Upper lobe of right lung (tissue), 1 donor: ENCODE measurements at places on chromosomes 2 and 18. TPM values are rescaled to one million over a fixed set of nuclear protein-coding genes. Genes with fewer than 3 reads are reported as not detected.

Gene SLC40A1
- 169 TPM for total RNA-seq

Gene RPIA
- total RNA-seq: 17.5 TPM

Gene AQP4
- total RNA-seq: 345 TPM

Gene GKN2
- total RNA-seq: 77.2 TPM

Gene ZNF804A
- 0.78 TPM for total RNA-seq

Gene MROH2A
- total RNA-seq: not detected

Gene OTOS
- not detected for total RNA-seq

- no peak overlapping the region for H3K4me3 ChIP-seq
- peaks cover 9% of the 10 kb centered on the region for H3K4me1 ChIP-seq
- DNase-seq: peak; percentile 31
- H3K27ac ChIP-seq: no peak overlapping the region
- no peaks in the 10 kb centered on the region for H3K27me3 ChIP-seq
- no peaks in the 10 kb centered on the region for H3K36me3 ChIP-seq
These were observed 42.9 kb downstream of the AGAP1 start for GRCh38 chr2:235536711-235537110.

GRCh38 chr2:54575379-54575888, 119.3 kb downstream of the SPTBN1 start:
- H3K4me1 ChIP-seq: peaks cover 94% of the 10 kb centered on the region
- peaks cover 6% of the 10 kb centered on the region for H3K36me3 ChIP-seq
- no peak overlapping the region for H3K4me3 ChIP-seq

GRCh38 chr2:101534149-101534611, 59.3 kb upstream of the RFX8 start:
- no peaks in the 10 kb centered on the region for H3K36me3 ChIP-seq
- no peaks in the 10 kb centered on the region for H3K4me1 ChIP-seq
- no peaks in the 10 kb centered on the region for H3K27me3 ChIP-seq
- no peak overlapping the region for H3K27ac ChIP-seq
- no peak for DNase-seq

DNA sequence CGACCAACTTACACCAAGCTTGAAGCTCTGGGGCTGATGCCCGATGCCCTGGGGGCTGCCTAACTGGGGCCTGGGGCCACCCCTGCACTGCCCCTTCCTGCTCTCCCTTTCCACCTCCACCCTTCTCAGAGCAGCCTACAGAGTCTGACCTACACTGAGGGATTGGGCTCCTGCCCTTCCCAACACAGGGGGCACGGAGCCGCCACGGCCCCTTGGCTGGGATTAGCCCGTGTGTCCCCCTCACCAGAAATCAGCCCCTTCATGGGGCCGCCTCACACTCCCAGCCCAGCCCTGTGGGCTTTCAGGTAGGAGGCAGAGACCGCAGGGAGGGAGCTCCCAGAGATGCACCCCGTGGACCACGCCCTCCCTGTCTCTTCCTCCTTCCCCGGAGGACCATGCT, 198.0 kb downstream of the EIPR1 start:
- no peak overlapping the region for H3K4me3 ChIP-seq

GRCh38 chr18:49742316-49743116, 70.8 kb downstream of the ACAA2 start:
- no peaks in the 10 kb centered on the region for H3K36me3 ChIP-seq
- H3K4me3 ChIP-seq: no peak overlapping the region
- H3K27ac ChIP-seq: no peak overlapping the region

- H3K4me3 ChIP-seq: no peak overlapping the region
These were observed 127.8 kb downstream of the OSBPL6 start for GRCh38 chr2:178322068-178322467.

GRCh38 chr2:219445220-219445640, 10.6 kb downstream of the SPEG start:
- DNase-seq: no peak
- H3K4me3 ChIP-seq: no peak overlapping the region
- peaks cover 55% of the 10 kb centered on the region for H3K27me3 ChIP-seq
- H3K27ac ChIP-seq: no peak overlapping the region
- no peaks in the 10 kb centered on the region for H3K36me3 ChIP-seq

- DNase-seq: no peak
- H3K27ac ChIP-seq: peak overlapping the region; percentile 31
- no peaks in the 10 kb centered on the region for H3K36me3 ChIP-seq
These were observed 60.5 kb upstream of the ZNG1B start for GRCh38 chr2:113376913-113377445.

GRCh38 chr2:100126201-100126600, 16.2 kb downstream of the AFF3 start:
- no peak overlapping the region for H3K27ac ChIP-seq
- H3K36me3 ChIP-seq: no peaks in the 10 kb centered on the region
- no peak for DNase-seq
- no peak overlapping the region for H3K4me3 ChIP-seq
- no peaks in the 10 kb centered on the region for H3K4me1 ChIP-seq

DNA sequence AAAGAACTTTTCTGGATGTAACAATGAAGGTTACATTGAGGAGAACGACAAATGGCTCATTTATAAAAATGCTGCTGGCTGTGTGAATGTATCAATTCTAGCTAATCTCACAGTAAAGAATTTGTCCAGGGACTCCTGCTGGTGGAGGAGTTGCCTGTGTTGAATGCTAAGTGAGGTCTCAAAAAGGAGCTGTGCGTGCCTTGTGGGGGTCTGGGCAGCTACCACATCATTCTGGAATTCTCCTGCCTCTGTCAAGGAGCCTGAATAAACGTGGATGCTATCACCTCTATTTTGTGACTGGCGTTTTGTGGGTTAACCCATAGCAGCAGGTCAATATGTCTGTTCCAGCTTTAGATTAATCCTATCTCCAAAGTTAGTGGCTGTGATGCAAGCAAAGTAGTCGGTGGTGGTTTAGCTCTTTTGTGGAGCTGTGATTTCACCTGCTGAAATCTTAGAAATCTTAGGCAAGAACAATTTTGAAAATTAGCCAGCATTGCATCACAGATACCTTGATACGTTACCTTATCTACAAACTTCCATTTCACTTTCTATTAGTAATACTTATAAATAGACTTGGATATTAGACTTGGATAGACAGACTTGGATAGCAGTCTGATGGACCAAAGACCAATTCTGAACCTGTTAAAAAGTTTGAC, 96.8 kb downstream of the MTCL1 start:
- no peaks in the 10 kb centered on the region for H3K27me3 ChIP-seq
- H3K4me3 ChIP-seq: no peak overlapping the region
- no peak for DNase-seq
- no peaks in the 10 kb centered on the region for H3K36me3 ChIP-seq
- no peak overlapping the region for H3K27ac ChIP-seq

DNA sequence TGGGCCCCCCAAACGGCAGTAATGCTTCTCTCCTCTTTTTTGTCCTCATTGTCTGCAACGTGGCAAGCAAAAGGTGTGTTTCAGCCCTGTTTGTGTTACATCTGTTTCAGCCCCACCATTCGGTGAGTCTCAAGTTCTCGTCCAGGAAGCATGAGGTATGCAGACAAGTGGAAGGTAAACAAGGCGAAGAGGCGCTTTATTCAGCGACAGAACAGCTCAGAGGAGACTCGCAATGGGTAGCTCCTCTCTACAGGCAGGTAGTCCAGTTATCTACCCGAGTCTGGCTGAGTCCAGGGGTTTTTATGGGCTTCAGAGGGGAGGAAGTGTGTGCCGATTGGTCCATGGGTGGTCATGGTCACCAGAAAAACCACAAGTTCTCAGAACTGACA, 733.4 kb upstream of the CDH7 start:
- no peak overlapping the region for H3K27ac ChIP-seq
- DNase-seq: no peak
- no peak overlapping the region for H3K4me3 ChIP-seq
- no peaks in the 10 kb centered on the region for H3K36me3 ChIP-seq
- H3K4me1 ChIP-seq: no peaks in the 10 kb centered on the region
